ENCODE measurements at places on chromosomes 12 and 14. TPM values are rescaled to one million over a fixed set of nuclear protein-coding genes. Genes with fewer than 3 reads are reported as not detected.

- DNase-seq: no peak
These were observed 40.3 kb upstream of the STXBP6 start for GRCh38 chr14:25090256-25090655.

GRCh38 chr12:86456241-86456640 is 200.1 kb upstream of the MGAT4C start:
- DNase-seq: no peak

DNA sequence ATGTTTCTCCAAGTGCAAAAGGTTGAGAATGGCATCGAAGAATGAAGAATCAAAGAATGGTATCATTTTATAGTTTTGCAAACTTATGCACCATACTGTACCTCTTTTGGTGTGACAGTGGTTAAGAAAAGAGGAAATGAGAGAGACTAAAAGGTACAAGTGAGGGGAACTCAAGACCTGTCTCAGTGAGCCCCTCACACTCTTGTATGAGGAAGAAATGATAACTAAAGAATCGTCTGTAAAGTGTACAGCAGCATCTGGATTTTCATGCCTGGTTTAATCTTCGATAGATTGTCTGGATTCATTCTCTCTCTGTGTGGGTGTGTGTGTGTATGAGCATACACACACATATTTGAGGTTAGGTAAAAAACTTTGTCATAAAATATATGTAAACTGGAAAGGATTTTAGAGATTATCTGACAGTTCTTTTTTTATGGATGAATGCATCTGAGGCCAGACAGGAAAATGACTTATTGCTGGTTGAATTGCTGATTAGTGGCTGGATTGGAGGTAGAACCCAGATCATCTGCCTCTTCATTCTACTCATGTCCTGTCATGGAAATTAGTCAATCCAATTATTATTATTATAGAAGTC is 16.0 kb upstream of the SLC38A2 start:
- no peak for DNase-seq

- no peak for DNase-seq
These were observed 11.4 kb upstream of the DLK1 start for GRCh38 chr14:100715332-100715731.

GRCh38 chr12:23857178-23857577 is 92.3 kb downstream of the SOX5 start:
- no peak for DNase-seq

GRCh38 chr14:77119851-77120250 is 21.7 kb downstream of the ZDHHC22 start:
- no peak for DNase-seq

DNA sequence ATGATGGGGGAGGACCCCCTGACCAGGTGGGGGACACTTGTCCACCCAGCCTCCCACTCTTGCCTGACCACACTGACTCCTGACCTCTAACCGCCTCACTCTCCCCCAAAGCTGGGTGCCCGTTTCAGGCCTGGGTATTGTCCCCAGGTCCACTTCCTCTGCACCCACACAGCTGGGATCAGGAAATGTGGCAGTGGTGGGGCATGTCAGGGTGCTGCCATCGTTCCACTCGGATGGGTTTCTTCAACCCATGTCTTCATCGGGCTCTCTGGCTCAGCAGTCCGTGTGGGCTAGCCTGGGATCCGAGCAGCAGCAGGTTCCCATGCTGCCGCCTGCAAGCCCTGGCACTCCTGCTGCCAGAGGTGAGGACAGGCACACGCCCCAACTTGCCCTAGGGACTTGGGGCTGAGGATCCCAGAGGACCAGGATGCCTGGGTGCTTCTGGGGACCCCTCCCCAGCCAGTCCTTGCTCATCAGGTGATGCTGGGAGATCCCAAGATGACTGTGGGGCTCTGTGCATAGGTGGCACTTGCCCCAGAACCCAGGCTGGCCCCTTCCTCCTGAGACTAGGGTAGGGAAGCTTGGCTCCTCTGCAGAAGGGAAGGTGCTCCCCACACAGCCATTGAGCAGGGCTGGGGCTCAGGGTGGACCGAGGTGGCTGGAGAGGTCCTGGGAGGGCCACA is 2.9 kb upstream of the CLBA1 start:
- DNase-seq: no peak

DNA sequence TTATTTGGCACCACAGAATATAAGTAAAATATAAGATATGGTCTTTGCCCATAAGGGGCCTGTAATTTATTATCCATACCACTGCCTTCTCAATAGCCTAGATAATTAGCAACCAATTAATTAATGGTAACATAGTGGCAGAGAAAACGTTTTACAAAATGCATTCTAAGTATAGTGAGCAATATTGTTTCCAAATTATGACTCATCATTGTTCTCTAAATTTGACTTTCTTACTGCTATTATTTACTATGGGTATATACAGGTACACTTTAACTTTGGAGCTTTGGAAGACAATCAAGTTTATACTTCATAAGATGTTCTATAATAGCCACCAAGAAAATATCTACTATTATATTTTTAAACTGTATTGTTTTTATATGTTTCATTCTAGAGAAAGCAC is 26.7 kb downstream of the DCP1B start:
- no peak for DNase-seq

DNA sequence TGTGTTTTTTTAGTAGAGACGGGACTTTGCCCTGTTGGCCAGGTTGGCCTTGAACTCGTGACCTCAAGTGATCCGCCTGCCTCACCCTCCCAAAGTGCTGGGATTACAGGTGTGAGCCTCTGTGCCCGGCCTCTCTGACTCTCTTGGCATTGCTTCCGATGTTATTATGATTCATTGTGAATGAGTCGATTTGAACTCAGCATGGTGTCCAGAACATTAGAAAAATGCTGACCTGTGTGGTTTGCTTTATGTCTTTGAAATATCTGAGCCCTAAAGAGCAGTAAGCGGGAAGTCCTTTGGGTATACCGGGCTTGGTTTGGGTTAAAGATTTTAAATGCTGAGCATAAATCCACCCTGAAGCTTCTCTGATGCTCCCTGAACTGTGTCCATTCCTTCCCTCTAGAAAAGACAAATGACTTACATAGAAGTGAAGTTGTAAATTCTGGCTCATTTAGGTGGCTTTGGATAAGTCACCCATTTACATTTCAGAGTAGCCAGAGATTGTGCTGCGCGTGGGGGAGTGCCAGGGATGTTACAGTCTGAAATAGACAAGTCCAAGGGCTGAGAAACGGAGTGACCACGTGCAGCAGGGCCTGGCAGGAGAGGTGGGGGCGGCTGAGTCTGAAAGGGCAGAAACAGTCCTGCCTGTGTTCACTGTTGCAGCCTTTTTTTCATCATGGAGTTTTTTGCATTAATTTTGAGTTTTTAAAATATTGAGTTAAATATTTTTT is 39.6 kb downstream of the SLC15A4 start:
- DNase-seq: no peak

DNA sequence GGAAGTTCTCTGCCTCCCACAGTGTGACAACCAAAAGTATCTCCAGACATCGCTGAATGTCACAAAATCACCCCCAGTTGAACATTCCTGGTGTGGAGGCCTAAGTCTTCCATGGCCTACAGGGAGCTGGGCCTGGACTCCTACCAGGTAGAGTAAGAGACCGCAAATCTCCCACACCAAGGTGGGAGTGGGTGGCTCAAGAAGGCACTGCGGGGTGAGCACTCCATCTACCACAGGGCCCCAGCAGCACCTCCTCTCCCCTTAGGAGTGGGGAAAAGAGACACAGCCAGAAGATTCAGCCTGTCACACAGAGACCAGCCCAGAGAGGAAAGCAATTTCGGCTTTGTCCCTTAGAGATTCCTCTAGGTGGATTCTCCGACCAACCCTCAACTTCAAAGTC is 25.5 kb downstream of the LRTM2 start:
- DNase-seq: no peak

DNA sequence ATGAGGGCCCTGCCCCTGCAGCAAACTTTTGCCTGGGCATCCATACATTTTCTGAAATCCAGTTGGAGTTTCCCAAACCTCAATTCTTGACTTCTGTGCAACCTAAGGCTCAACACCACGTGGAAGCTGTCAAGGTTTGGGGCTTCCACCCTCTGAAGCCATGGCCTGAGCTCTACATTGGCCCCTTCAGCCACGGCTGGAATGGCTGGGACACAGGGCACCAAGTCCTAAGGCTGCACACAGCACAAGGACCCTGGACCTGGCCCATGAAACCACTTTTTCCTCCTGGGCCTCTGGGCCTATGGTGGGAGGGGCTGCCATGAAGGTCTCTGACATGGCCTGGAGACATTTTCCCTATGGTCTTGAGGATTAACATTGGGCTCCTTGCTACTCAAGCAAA is 266.3 kb downstream of the LRIG3 start:
- no peak for DNase-seq

- DNase-seq: no peak
These were observed 211.7 kb downstream of the DPF3 start for GRCh38 chr14:72682188-72682587.

The CYP46A1 gene
- not detected for total RNA-seq

The SPTSSA gene
- 6.4 TPM for total RNA-seq

The C14orf132 gene
- not detected for total RNA-seq

The CEBPE gene
- total RNA-seq: not detected

The FAM222A gene
- total RNA-seq: 4.8 TPM

The KRT83 gene
- total RNA-seq: 0.94 TPM

The NEUROD4 gene
- not detected for total RNA-seq

The RNF212B gene
- not detected for total RNA-seq

Measured in HT-29 (cell line).